CD4-positive, alpha-beta T cell treated with Interleukin-6 for 4 hours (primary cell): ENCODE measurements at places on chromosomes 6 and 20.

DNA sequence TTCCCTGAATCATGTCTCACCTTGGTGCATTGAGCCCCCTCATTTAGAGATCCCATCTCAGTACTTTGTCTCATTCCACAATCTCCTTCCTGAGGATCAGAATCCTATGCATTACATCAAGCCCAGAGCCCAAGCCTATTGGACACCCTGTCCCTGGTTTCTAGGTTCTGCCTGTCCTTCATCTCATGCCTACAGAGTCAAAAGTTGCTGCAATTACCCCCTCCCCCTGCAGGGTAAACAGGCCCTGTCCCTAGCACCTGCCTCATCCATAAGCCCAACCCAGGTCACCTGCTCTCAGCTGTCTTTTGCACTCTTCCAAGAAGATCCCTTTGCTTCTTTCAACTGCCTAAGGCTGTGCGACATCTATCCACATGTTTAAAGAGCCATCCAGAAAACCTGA, 93.9 kb downstream of the SPTLC3 start:
- no peak for DNase-seq

DNA sequence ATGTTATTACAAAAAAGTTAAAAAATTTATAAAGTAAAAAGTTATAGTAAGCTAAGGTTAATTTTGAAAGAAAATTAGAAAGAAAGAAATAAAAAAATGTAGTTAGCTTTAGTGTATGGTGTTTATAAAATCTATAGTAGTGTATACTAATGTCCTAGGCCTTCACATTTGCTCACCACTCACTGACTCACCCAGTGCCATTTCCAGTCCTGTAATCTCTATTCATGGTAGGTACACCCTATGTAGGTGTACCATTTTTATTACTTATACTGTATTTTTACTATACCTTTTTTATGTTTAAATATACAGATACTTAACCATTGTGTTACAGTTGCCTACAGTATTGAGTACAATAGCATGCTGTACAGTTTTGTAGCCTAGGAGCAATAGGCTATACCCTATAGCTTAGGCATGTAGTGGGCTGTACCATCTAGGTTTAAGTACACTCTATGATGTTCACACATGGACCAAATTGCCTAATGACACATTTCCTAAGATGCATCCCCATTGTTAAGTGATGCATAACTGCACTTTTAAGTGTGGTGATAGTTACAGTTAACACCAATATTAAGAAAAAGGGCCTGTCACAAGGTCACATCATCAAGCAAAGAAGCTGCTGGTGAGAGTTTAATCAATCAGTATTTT, 8.0 kb downstream of the CD2AP start:
- no peak for DNase-seq

- DNase-seq, result no peak
Measured at GRCh38 chr20:51914758-51915157, 112.4 kb upstream of the SALL4 start.

- no peak for DNase-seq
Measured at GRCh38 chr20:62349556-62350097, 17.5 kb downstream of the LAMA5 start.

- no peak for DNase-seq
Measured at GRCh38 chr20:10370091-10370887, 63.7 kb downstream of the MKKS start.

DNA sequence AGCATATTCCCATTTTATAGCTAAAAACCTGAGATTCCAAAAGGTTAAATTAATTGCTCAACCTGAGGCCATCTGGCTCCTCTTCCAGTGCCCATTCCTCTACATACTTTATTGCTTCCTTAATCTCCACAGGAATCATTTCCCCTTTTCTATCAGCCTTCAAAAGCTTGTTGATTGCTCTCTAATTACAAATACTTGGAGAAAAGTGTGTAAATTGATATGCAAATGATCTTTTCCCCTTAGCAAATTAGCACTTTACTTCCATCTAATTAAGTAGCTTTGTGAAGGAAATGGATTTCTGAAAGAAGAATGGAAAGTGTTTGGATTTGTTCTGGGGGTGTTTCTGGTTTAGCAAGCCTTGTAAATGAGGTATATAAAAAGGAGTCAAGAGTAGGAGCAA, 323.3 kb downstream of the GRIK2 start:
- no peak for DNase-seq

DNA sequence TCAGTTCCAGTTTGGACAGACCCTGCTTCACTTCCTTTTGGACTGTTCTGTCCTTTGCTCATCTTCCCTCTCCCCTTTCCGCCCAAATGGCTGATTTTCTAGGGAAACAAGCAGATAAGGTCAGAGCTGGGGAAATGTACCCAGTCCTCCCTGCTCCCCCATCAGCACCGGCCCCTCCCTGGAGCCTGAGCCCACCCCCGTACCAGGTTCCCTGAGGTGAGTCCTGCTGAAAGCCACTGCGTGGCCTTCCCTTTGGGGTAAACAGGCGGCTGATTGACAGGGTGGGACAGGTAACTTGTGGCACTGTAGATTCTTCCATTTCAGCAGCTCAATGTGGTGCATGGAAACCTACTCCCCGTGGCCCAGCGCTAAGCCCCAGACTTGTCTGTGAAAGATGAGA, 70.5 kb downstream of the NPEPL1 start:
- DNase-seq, result no peak

GRCh38 chr6:126880964-126881363, 237.5 kb upstream of the RSPO3 start:
- DNase-seq, result no peak

- no peak for DNase-seq
Measured at GRCh38 chr6:111280445-111280955, 193.2 kb downstream of the SLC16A10 start.

GRCh38 chr6:79650950-79651349, 19.8 kb downstream of the SH3BGRL2 start:
- DNase-seq, result no peak

GRCh38 chr20:58788896-58789544, 61.7 kb downstream of the GNAS-AS1 start:
- no peak for DNase-seq

GRCh38 chr6:167467793-167468431, 143.0 kb downstream of the TTLL2 start:
- no peak for DNase-seq

- no peak for DNase-seq
Measured at GRCh38 chr20:11791835-11792567, 125.7 kb upstream of the BTBD3 start.

DNA sequence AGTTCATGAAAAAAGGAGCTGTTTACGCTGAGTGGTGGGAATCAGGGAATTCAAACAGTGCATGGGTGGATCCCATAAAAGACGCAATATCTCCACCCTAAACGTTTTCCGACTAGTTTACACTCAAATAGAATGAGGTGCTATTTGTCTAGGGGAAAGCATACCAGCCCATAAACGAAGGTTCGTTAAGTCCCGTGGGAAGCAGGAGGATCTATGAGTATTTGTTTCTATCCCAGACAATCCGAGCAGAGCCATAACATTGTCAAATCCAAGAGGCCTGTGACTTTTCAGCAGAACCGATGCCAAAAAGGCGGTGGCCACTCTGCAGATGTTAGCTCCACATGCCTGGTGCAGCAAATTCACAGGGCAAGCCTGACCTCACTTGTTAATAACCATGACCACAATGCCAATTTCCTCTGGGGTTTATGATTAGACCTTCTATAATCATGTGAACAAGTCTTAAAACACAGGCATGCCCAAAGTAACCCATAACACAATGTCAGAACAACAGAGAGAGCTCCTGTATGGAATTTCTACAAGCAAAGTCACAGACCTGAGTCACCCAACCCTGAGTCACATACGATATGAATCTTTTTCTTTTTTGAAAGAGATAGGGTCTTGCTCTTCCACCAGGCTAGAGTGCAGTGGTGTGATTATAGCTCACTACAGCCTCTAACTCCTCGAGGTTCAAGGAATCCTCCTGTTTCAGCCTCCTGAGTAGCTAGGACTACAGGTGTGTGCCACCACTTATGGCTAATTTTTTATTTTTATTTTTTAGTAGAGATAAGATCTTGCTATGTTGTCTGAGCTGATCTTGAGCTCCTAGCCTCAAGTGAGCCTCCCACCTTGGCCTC, 123.3 kb downstream of the KIF13A start:
- no peak for DNase-seq

GRCh38 chr6:162862462-162862861, 134.7 kb downstream of the PACRG start:
- DNase-seq, result no peak

- no peak for DNase-seq
Measured at GRCh38 chr20:57025666-57026224, 240.7 kb downstream of the BMP7 start.

GRCh38 chr20:20466341-20466879, 98.5 kb downstream of the INSM1 start:
- DNase-seq, result no peak

GRCh38 chr6:20575125-20575524, 40.9 kb downstream of the CDKAL1 start:
- DNase-seq, result no peak

GRCh38 chr6:14046476-14047068, 71.0 kb upstream of the CD83 start:
- peak; percentile 40 for DNase-seq

DNA sequence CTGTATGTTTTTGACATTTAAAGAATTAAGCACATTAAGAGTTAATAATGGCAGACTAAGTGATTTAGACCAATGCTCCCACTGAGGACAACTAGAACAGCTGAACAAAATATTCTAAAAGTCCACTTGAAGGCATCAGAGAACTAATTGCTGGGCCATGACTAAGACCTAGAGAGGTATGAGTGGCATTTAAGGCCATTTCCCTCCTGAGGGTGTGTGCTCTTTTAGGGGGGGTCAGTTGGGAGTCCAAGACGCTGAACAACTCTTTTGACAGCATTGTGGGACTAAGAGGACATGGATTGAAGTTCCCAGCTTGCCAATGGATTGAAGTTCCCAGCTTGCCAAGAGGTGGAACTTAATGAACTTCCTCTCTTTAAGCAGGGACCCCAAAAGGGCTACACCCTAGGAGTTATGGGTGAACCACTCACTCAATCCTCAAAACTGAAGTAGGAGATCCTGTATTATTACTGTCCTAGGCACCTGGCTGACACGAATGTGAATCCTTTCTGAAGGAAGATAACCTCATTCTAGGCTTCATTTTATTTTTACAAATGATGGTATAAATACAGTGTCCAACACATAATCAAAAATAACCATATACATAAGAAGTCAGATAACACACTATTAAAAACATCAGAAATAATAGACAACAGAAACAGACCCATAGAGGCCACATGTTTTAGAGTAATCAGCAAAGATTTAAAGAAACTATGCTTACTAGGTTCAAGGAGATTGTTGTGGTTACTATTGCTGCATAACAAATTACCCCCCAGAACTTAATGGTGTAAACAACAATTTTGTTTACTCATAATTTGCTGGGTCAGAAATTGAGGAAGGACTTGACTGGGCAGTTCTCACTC, 175.1 kb downstream of the VEGFA start:
- no peak for DNase-seq

DNA sequence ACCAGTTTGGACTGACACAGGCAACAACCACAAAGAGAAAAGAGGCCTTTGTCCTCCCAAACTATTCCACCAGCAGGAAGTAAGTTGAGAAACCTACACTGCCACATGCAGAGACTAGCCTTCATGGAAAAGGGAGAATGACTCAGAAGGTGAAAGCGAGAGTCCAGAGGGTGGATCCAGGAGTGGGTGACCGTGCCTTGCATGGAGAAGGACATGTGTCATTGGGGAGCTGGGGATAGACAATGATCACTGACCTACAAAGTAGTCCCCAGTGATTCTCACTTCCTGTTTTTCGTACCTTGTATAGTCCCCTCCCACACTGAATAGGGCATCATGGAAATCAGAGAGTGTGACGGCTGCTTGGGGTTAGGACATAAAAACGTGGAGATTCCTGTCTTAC, 91.9 kb downstream of the MYLK4 start:
- DNase-seq, result no peak

DNA sequence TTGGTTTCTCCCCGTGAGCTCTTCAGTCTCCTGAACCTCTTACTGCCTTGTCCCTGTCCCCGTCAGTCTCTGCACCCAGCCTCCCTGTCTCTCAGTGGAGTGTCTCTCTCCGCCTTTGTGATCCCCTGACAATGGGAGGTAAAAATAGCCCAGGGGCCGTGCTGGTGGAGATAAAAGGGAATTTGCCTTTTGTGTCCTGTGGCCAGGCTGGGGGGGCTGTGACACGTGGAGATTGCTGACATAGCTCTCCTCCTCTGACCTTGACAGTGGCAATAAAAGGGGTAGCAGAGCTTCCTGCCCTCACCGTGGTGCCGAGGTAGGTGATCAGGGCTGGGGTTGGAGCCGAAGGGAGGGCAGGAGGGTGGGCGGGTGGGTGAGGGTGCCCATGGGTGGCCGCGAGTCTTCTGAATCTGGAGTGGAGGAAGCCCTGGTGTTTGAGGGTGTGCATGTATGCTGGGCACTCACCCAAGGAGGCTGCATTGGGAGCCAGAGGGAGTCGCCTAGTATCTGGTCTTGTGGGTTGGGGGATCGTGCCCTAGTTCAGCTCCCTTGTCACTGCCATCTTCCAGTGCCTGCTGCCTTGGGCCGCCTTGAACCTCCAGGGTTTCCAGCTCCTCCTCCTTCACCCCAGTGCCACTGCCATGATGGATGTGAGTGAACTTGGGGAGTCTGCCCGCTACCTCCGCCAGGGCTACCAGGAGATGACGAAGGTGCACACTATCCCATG, 21.9 kb downstream of the MYH7B start:
- no peak for DNase-seq

DNA sequence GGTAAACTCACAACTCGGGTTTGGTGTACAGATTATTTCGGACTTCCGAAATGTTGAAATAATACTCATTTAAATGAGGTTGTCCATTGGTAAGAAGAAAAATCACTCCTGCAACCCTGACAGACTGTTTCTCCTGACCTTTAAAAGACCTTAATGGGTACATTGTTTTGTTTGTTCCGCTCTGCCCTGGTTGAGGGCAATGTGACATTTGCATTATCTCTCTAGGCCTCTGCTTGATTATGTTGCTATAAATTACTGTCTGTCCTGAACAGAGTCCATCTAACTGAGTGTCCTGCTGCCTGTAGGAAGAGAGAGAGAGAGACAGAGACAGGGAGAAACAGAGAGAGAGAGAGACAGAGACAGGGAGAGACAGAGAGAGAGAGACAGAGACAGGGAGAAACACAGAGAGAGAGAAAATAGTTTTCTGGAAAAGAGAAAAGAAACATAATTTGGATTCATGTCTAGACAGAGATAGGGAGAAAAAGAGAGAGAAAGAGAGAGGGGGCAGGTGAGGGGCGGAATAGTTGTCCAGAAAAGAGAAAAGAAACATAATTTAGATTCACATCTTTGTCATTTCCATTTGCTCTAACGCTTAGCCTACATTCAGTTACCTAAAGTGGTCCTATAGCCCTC, 83.2 kb downstream of the SHLD1 start:
- DNase-seq, result no peak

DNA sequence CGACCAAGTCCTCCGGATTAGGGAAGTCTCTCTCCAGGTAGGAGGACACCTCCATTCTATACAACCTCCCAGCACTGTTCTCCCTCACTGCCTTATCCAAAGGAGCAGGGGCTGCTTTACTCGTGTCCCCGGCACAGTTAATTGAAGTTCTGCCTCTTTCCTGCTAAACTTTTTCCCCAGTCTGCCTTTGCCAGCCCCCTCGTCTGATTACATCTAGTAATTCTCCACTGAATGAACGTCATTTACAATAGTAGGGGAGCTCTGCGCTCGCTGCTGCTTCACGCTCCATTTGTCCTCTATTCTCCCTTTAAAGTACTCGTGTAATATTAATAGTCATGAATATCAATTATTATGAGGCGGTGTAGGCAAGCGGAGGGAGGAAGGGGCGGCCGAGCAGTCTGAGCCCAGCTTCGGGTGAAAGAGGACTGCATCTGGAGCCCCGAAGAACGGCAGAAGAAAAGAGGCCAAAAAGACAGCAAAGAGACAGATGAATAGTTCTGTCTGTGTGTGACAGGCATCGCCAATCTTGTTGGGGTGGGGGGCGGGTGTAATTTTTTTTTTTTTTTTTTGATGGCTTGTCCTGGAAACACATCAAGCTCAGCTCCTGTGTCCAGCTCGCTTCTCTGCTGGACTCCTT, 2.9 kb downstream of the TFAP2B start:
- no peak for DNase-seq
